LoVo (cell line): ENCODE measurements at places on chromosomes 6 and 20.

DNA sequence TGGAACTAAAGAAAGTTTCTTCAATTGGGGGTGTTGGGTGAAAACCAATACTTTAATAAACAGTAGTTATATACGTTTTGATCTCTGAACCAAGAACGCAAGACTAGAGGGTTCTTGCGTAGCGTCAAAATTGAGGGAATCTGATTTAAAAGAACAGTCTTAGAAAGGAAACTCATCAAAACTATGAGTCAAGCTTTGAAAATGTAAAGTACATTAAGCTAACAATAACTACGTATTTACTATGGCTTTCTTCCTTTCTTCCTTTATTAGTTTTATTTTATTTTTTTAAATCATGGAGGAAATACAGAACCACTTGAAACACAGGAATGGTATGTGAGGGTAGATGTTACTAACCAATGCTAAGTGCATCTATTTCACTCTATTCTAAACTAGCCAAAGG, 287.0 kb upstream of the RSPO3 start:
- DNase-seq = no peak

DNA sequence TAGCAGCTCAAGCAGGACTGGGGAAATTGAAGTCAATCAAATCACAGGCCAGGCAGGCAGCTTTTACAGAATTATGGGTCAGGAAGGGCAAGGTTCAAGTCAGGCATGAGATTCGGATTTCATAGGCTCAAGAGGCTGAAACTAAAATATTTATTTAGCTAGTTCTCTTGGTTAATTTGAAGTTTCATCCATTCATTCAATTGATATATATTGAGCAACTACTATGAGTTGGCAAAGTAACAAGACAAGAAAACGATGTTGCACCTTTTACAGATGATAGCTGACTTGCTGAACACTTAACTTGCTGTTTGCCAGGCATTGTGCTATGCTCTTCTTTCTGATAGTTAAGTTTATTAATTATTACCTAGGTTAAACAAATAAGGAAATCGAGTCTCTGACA, 20.5 kb upstream of the ASCC3 start:
- no peak for DNase-seq

GRCh38 chr6:43383021-43383667, 13.7 kb upstream of the ZNF318 start:
- DNase-seq = no peak

DNA sequence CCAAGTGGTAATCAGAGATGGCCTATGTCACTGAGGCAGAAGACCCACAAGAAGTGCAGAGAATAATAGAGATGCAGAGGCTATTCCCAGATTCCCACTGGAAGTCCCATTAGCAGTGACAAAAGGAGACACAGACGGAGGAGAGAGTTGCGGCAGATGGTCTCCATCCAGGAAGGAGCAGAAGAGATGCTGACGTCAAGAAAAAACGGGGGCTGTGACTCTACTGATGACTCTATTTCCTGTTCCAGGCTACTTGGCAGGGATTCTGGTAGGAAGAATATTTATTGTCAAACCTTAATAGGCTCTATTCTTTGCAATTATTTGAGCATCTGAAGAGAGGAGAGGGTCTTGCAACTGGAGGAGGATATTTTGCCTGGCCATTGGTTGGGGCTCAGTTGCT, 246.0 kb upstream of the ECI2 start:
- no peak for DNase-seq

- no peak for DNase-seq
Measured at GRCh38 chr6:16781348-16782169, 20.3 kb upstream of the ATXN1 start.

- no peak for DNase-seq
Measured at GRCh38 chr6:42460883-42461282, 9.2 kb upstream of the TRERF1 start.

DNA sequence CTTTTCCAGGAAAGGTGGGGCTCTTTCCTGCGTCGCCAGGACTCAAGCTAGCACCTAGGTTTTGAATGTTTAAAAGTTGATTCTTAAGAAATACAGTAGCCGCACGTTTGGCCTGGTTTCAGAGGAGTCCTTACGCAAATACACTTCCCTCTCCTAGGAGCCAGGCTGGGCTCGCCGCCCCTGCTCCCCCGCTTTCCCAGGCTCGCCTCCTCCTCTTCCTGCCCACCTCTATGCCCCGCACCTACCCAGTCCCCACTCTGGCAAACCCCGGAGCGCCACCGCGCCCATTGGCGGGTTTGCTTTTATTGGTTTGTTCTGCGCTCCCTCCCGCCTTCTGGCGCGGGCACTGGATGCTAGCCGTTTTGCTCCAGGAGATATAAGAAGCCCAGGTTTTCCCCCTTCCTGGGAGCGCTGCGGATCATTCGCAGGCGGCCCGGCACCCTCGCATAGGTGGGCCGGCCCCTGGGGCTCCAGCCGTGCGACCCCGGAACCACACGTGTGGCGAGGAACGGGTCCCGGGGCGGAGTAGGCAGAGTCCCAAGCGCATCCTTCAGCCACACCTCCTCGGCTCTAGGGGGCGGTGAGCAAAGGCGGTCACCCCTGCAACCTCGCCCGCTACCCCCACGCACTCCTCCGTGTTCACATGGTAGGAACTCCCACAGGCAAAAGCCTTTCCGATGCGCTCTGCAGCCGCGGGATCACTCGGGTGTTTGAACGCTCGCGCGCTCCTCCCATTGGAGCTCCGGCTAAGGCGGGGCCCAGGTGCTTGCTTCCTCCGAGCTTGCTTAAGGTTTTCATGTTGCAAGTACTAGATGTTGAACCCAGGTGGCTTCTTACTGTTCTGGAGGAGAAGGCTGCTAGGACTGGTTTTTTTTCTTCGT, 119.0 kb downstream of the RTN4IP1 start:
- peak; percentile 69 for DNase-seq

- no peak for DNase-seq
Measured at GRCh38 chr6:64290867-64291266, 655.3 kb downstream of the PHF3 start.

GRCh38 chr6:142685852-142686506, 259.0 kb downstream of the HIVEP2 start:
- DNase-seq = no peak

GRCh38 chr20:49594931-49595315, 27.0 kb upstream of the PTGIS start:
- DNase-seq = no peak

DNA sequence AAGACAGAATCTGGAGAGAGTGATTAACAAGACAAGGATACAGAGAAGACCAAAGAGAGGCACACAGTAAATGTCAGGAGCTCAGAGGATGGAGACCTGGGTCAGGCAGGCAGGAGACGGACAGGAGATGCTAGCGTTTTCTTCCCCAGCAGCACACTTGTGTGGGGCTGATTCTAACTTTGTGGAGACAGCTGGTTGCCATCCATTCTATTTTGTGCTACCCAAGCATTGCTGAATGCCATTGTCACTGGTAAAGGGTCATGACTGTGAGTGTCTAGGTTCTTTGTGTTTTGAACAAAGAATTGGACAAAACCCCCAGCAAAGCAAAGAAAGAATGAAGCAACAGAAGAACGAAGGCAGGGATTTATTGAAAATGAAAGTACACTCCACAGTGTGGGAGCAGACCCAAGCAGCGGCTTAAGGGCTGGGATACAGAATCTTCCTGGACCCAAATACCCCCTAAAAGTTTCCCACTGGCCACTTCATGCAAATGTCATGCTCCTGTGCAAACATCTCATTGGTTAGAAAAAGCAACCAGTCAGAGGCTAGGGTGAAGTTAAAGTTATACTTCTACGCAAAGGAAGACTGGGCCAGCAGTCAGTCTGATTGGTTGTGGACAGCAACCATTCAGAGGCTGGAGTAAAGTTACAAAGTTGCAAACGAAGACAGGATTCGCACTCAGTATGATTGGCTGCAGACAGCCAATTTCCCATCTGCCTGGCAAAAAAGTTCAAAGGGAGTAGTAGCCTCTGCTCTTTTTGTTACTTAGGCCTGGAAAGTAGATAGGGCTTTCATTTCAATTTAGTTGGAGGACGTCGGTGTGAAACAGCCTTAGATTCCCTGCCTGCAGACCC, 17.5 kb downstream of the PTK7 start:
- no peak for DNase-seq

GRCh38 chr6:83429269-83429668, 1.6 kb downstream of the ME1 start:
- no peak for DNase-seq

- DNase-seq = no peak
Measured at GRCh38 chr6:44672841-44673240, 285.3 kb downstream of the CDC5L start.

- DNase-seq = no peak
Measured at GRCh38 chr6:42278131-42278853, 60.6 kb upstream of the MRPS10 start.

GRCh38 chr6:106560996-106561685, 68.2 kb downstream of the RTN4IP1 start:
- DNase-seq = peak; percentile 23

- no peak for DNase-seq
Measured at GRCh38 chr6:37005827-37006567, 542 bp downstream of the FGD2 start.

GRCh38 chr6:31725502-31726350, 2.6 kb downstream of the MPIG6B start:
- no peak for DNase-seq

DNA sequence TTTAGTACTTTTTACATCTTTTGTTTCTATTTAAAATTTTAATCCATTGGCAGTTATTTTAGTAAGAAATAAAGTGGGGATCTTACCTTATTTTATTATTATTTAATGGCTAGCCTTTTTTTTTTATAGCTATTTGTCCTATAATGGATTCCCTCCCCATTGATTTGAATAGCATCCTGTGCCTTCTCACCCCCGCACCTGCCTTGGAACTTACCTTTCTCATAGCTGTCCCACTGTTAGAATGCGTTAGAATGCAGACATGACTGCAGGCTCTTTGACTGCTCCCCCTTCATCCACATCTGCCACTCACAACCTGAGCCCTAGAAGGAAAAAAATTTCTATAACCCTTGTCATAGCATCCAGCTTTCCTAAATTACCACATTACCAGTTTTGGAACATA, 9.1 kb downstream of the PKIB start:
- DNase-seq = no peak

GRCh38 chr6:150813993-150814359, 51.5 kb upstream of the MTHFD1L start:
- peak; percentile 94 for DNase-seq

DNA sequence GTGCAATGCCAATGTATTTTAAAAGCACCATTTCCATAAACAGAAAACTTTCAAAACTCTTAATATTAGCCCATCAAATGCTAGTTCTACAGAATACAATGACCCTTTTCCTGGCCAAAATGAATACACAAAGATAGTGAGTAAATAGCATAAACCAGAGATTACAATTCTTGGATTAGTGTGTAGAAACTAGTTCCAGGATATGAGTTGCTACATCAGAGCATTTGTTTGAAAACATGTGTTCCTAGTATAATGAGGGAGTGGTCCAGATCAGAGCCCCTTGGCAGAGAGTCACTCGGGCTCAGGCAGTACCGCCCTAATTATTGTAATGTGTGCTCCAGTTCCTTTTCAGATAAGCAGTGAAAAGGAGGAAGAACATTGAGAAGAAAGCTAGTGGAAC, 63.7 kb upstream of the COL21A1 start:
- DNase-seq = no peak

GRCh38 chr20:41061155-41061554, 32.5 kb downstream of the TOP1 start:
- no peak for DNase-seq

DNA sequence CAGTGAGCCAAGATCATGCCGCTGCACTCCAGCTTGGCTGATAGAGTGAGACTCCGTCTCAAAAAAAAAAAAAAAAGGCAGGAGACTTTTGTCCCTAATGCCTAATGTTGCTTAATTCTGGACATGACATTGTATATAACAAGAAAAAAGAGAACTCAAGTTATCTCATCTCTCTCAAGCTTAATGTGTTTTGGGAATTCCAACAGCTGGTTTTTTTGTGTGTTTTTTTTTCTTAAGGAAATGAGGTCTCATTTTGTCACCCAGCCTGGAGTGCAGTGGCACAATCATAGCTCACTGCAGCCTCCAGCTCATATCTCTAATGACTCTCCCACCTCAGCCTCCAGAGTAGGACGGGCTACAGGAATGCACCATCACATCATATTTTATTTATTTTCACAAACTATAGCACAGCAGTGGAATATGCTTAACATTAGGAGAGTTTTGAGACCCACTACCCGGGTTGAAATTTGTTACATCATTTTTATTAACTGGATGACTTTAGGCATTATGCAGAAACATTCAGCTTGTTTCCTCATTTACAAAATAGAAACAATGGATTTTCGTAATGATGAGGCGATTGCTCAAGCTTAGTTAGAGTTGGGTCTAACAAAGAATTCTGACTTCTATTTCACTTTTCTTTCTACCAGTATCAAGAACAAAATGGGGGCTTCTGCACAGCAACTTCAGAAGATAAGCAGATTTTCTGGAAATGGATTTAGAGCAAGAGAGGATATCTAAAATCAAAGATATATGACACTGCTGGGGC, 104.1 kb upstream of the BTN3A2 start:
- DNase-seq = no peak

DNA sequence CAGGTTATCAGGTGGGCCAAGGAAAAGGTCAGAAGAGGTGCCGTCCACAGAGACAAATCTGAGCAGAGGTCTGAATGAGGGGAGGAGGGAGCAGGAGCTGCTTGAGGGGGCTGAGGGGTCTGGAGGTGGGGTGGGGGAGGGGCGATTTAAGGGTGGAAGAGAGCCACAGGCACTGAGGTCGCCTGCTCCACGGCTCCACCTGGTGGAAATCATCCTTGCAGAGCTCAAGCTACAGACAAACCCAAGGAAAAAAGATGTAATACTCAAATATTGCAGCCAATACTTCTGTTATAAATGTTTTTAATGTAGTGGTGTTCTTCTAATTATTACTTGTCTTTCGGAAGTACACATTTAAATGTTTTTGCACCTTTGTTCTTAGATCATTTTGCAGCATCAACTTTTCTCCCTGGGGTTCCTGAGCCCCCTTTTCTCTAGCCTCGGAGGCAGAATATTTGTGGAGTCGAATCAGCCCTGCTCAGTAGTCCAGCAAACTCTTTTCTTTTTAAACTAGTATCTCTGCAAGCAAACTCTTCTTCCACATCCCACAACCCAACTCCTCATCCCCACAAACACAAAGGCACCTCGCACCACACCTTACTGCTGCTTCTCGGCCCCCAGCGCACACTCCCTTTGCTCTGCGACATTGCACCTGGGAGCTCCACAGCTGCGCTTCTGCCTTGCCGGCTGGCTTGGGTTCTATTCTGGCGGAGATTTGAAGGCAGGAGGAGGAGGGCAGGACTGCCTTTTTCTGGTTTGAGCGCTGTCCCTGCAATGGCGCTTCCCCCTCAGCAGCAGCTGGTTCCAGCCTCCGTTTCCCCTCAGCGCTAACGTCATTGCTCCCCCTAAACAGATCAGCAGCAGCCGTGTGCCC, 51.0 kb upstream of the TFAP2A start:
- DNase-seq = peak; percentile 23
